HCT116 (cell line): ENCODE measurements at places on chromosomes 1 and 21. TPM values are rescaled to one million over a fixed set of nuclear protein-coding genes. Genes with fewer than 3 reads are reported as not detected.

DNA sequence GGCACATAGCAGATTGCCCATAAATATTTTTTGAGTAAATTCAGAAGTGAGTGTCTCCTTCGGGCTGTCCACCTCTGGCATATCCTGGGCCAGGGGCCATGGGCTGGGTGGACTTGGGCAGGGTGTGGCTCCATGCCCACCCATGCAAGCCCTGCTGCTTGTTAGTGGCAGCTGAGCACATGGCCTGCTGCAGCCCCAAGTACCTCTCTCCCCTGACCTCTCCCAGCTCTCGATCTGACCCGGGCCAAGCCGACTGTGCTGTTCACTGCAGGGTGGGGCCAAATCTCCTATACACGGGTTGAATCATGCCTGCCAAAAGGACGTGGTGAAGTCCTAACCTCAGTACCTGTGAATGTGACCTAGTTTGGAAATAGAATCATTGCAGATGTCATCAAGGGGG is 132.5 kb upstream of the C1orf174 start:
- no peaks in the 10 kb centered on the region for H3K36me3 ChIP-seq
- no peak for DNase-seq
- peaks cover 23% of the 10 kb centered on the region for H3K27me3 ChIP-seq
- H3K27ac ChIP-seq: no peak overlapping the region
- no peaks in the 10 kb centered on the region for H3K4me1 ChIP-seq
- H3K4me3 ChIP-seq: no peak overlapping the region

DNA sequence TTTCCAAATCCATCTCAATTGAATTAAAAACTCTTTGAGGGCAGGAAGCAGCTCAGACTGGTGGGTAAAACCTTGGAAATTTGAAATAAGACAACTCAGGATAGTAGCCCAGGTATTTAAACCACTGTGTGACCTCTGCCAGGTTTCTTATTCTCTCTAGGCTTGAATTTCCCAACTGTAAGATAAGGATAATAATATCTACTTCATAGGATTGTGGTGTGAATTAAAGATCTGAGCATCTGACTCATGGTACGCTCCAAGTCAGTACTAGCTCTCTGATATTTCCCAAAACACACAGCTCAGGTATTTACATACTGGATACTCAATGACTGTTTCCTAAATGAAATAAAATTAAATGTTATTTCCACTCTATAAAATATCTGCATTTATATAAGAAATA is 337.2 kb downstream of the LTN1 start:
- no peak for DNase-seq
- H3K4me3 ChIP-seq: no peak overlapping the region
- H3K4me1 ChIP-seq: no peaks in the 10 kb centered on the region
- no peaks in the 10 kb centered on the region for H3K27me3 ChIP-seq
- H3K36me3 ChIP-seq: no peaks in the 10 kb centered on the region

DNA sequence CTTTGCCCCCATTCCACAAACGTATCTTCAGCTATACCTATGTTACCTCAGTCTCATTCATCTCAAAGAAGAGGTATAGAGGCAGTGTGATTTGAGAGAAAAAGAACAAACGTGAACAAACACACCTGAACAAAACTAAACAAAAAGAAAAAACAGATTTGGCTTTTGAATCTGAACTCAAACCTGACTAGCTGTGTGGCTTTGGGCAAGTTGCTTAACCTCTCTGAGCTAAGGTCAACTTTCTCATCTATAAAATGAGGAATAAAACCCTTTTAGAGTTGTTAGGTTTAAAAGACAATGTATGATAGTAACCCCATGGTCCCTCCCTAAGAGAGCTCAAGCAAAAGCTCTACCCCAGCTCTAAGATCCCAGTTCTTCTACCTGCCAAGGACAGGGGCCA is 73.5 kb downstream of the ZNF648 start:
- H3K4me3 ChIP-seq: no peak overlapping the region
- H3K27me3 ChIP-seq: peaks cover 49% of the 10 kb centered on the region
- H3K36me3 ChIP-seq: no peaks in the 10 kb centered on the region
- H3K27ac ChIP-seq: no peak overlapping the region
- no peaks in the 10 kb centered on the region for H3K4me1 ChIP-seq

- H3K27ac ChIP-seq: no peak overlapping the region
- no peaks in the 10 kb centered on the region for H3K36me3 ChIP-seq
- no peaks in the 10 kb centered on the region for H3K27me3 ChIP-seq
- no peak for DNase-seq
- no peak overlapping the region for H3K4me3 ChIP-seq
These were observed 58.8 kb downstream of the MRPS6 start for GRCh38 chr21:34132202-34132601.

DNA sequence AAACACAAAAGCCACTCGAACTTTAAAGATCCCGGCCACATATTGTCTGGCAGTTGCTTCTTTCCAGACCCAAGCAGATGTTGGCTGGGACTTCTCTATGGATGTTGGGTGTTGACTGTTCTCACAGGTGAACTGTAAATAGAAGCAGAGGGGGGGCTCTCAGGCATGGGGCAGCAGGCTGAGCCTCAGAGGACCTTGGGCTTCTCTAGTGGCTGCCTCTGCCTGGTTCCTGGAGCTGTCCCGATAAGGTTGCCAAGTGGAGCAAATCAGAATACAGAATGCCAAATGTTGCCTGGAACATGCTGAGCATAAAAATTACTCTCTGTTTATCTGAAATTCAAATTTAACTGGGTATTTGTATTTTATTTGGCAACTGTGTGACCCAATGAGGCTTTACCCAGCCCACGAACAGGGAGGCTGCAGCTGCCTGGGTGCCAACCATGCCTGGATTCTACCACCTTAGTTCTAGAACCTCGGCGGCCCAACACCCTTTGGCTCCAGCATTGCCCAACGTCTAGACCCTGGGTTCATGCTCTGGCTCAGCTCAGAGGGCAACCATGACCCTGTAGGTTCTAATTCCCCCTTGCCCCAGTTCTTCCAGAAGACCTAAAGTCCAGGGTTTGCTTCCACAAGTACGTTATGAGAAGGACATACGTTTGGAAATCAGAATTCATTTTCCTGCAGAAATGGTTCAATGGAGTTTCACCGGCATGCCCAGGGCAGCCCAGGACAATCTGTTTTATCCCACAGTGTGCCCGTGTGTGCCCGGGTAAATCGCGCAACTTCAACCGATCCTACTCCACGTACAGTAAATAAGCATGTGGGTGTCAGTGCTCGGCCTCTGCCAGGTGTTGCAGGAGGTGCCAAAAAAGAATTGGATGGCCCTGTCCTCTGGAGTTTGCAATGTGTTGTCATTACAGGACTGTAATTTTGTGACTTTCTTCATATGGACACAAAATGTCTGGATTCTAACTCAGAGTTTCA is 5.4 kb upstream of the SLC45A1 start:
- DNase-seq: no peak
- H3K36me3 ChIP-seq: no peaks in the 10 kb centered on the region
- H3K27me3 ChIP-seq: no peaks in the 10 kb centered on the region
- H3K27ac ChIP-seq: no peak overlapping the region; the same call in 1 of the 2 replicates

DNA sequence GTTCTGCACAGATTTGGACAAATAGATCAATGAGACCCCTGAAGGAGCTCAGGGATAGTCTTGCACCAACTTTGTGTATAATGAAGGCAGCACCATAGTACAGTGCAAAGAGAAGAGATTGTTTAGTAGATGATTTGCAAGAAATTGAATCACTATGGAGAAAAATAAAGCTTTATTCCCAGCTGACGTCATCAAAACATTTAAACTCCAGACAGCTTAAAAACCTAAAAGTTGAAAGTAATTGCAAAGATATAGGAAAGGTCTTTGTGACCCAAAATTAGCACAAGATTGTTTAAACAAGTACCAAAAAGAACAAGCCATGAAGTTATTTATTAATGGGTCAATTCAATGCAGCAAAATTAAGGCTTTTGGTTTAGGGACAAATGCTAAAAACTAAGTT is 88.8 kb upstream of the BACE2 start:
- H3K27ac ChIP-seq: no peak overlapping the region
- peaks cover 12% of the 10 kb centered on the region for H3K27me3 ChIP-seq
- no peaks in the 10 kb centered on the region for H3K36me3 ChIP-seq
- H3K4me1 ChIP-seq: no peaks in the 10 kb centered on the region

- H3K36me3 ChIP-seq: peaks cover 10% of the 10 kb centered on the region; the same call in 1 of the 2 replicates
- peak overlapping the region; percentile 54 for H3K4me3 ChIP-seq
- DNase-seq: no peak
- peak overlapping the region; percentile 80 for H3K27ac ChIP-seq
- peaks cover 29% of the 10 kb centered on the region for H3K4me1 ChIP-seq
- H3K27me3 ChIP-seq: no peaks in the 10 kb centered on the region
These were observed 6.0 kb upstream of the TNFRSF25 start for GRCh38 chr1:6471970-6472368.

- no peak for DNase-seq
- no peak overlapping the region for H3K4me3 ChIP-seq
- H3K27me3 ChIP-seq: no peaks in the 10 kb centered on the region
- no peaks in the 10 kb centered on the region for H3K4me1 ChIP-seq
- no peak overlapping the region for H3K27ac ChIP-seq
These were observed 63.5 kb upstream of the KIAA1614 start for GRCh38 chr1:180849031-180849775.

DNA sequence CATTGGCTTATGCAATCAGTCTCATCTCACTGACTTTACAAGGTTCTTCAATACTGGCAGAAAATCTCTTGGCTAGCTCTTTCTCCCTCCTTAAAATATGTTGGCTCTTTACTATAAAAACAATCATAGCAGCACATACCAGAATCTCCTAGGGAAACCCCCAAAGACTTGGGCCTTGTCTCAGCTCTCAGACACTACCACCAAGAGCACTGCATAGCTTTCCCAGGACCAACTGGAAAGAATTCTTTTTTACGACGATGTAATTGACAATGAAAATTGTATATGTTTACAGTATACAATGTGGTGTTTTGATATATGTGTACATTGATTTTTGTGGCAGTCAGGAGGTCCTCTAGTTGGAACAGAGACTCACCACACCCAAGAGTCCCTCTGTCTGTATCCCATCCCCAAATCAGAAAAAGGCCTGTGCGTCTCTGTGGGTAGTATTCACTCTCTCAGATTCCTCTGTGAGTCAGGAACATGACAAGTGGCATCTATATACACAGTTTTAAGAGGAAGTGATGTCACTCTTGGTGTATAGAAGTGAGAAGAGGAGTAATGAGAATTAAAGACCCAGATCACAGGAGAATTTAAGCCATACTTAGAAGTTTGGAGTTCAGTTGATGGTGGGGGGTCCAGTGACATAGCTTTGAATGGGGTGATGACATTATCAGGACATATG is 21.1 kb downstream of the SMAP2 start:
- no peak overlapping the region for H3K4me3 ChIP-seq
- DNase-seq: no peak
- H3K27me3 ChIP-seq: no peaks in the 10 kb centered on the region
- H3K4me1 ChIP-seq: no peaks in the 10 kb centered on the region

DNA sequence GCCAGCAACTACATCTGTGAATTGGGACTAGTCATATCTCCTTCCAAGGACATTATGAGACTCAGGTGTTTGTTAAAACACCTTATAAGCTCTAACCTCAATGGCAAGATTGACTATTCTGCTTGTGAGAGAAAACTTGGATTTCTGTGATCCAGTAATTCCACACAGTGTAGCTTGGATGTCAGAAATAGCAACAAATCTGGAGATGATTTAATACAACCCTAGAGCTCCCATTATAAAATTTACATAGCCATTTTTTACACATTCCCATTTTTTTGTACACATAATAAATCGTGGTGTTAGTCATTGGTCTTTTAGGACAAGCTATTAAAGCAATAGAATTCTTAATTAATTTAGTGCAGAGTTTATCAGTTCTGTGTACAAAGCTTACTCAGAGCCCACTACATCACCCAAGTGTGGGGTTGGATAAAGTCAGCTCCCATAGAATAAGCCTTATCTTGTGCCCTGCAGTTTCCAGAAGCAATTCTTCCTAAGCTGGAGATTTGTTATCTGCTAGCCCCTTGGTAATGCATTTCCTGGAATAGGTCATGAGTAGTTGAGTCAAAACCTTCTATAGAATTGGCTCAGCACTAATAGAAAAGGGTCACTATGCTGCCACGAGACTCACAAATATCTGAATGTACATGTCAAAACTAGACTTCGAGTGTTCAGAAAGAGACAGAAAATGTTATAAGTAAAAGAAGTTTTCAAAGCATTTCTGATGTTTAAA is 434.0 kb upstream of the RUNX1 start:
- no peaks in the 10 kb centered on the region for H3K4me1 ChIP-seq
- H3K27ac ChIP-seq: no peak overlapping the region
- no peaks in the 10 kb centered on the region for H3K36me3 ChIP-seq
- no peak overlapping the region for H3K4me3 ChIP-seq
- DNase-seq: no peak

DNA sequence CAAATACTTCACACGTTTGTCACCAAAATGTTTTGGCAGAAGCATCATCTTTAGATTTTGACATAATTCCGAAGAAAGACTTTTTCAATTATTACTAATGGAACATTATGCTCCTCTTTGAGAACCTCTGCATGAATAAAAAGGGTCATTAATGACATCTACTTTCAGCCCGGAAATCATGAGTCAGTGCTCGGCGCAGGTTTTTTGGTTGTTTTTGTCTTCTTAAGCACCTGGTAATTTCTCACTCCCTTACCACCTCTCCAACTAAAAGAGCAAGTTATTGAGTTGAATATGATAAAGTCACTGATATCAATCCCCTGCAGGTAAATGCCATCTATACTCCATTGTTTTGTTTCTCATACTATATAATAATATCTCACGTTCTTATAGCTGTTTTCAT is 113.0 kb upstream of the PBX1 start:
- no peak overlapping the region for H3K4me3 ChIP-seq
- no peaks in the 10 kb centered on the region for H3K27me3 ChIP-seq
- H3K27ac ChIP-seq: no peak overlapping the region
- DNase-seq: no peak
- no peaks in the 10 kb centered on the region for H3K4me1 ChIP-seq
- H3K36me3 ChIP-seq: no peaks in the 10 kb centered on the region

GRCh38 chr1:53278298-53278725 is 40.0 kb upstream of the MAGOH start:
- peaks cover 16% of the 10 kb centered on the region for H3K36me3 ChIP-seq
- no peak for DNase-seq
- H3K4me3 ChIP-seq: no peak overlapping the region
- no peak overlapping the region for H3K27ac ChIP-seq
- H3K27me3 ChIP-seq: no peaks in the 10 kb centered on the region

- no peaks in the 10 kb centered on the region for H3K4me1 ChIP-seq
- no peak overlapping the region for H3K4me3 ChIP-seq
- H3K36me3 ChIP-seq: no peaks in the 10 kb centered on the region
- DNase-seq: no peak
- peaks cover 40% of the 10 kb centered on the region for H3K27me3 ChIP-seq
These were observed 78.9 kb downstream of the KAZN start for GRCh38 chr1:14677292-14677971.

DIO1 gene
- total RNA-seq: not detected

AMY1C gene
- total RNA-seq: not detected

ASCL5 gene
- 0.15 TPM for total RNA-seq

FMN2 gene
- total RNA-seq: not detected

L1TD1 gene
- total RNA-seq: 0.20 TPM

PDC gene
- total RNA-seq: not detected

ACTA1 gene
- total RNA-seq: not detected

FNDC7 gene
- 0.10 TPM for total RNA-seq

CELA2A gene
- total RNA-seq: 1.6 TPM

RSRP1 gene
- 82.9 TPM for total RNA-seq
